NCI-H345 (cell line): ENCODE measurements at places on chromosomes 1 and 21.
A peak's percentile ranks its signal among the peaks of the same experiment; 100 is the strongest.

- DNase-seq: no peak
Observed at GRCh38 chr1:159869173-159869572, 6.7 kb upstream of the VSIG8 start.

GRCh38 chr1:22794647-22795365, 84.2 kb downstream of the EPHB2 start:
- DNase-seq: no peak

DNA sequence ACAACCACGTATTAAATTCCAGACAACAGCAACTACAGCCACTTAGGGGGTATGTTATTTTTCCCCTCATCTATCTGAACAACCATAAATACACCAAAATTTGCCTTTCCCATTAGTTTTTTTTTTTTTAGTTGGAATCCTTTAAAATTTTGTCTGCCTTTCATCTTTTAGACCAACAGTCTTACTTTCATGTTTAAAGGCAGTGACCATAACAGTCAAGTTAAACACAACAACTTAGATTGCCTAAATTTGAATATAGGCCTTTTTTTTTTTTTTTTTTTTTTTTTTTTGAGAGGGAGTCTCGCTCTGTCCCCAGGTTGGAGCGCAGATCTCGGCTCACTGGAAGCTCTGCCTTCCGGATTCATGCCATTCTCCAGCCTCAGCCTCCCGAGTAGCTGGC, 3.4 kb downstream of the GPBP1L1 start:
- no peak for DNase-seq

DNA sequence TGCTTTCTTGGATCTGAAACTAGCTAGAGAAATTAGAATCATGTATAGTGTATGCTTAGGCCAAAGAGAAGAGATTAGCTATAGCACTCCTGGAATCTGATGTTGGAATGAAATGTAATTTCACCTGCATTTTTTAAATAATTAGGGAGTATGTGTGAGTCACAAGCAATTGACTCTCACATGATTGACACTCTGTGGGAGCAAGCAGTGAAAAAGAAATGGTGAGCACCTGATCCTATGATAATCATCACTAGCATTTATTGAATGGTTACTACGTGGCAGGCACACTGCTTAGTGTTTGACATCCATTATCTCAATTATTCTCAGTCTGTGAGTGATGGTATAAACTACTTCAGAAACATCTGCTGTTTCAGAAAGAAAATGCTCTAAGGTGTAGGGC, 176.6 kb downstream of the NRIP1 start:
- DNase-seq: no peak

DNA sequence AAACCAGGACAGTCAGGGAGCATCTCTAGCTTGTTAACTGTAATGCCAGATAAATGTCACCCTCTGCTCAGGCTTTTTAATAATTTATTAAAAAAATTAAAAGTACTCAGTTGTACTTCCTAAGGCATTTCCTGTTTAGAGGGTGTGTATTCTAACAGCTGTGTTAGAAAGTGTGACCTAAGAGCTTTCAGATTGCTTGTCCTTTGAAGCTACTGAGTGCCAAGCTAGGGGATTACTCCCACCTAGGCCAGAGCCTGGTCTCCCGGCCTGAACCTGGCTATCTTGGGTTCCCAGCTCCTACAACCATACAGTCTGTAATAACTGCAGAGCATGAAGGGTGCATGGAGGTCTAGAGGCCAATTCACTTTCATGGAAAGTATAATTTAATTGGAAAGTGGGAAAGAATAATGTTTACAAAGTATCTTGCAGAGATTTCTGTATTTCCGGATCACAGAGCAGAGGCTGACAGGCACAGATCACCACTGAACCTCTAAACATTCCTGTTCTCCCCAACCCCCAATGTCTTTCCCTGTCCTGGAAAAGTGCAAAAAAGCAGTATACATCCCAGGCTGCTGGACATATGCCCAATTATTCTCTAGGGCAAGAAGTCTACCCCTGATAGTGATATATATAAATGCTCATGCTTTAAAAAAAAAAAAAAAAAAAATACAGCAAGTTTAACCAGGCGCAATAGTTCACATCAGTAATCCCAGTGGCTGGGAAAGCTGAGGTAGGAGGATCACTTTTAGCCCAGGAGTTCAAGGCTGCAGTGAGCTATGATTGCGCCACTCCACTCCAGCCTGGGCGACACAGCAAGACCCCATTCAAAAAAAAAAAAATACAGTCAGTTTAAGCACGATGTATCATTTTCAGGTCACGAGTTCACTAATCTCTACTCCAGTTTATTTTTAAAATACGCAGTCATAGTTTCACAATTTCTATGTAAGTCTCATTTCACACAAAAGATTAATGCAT, 36.7 kb upstream of the RAP1A start:
- no peak for DNase-seq

DNA sequence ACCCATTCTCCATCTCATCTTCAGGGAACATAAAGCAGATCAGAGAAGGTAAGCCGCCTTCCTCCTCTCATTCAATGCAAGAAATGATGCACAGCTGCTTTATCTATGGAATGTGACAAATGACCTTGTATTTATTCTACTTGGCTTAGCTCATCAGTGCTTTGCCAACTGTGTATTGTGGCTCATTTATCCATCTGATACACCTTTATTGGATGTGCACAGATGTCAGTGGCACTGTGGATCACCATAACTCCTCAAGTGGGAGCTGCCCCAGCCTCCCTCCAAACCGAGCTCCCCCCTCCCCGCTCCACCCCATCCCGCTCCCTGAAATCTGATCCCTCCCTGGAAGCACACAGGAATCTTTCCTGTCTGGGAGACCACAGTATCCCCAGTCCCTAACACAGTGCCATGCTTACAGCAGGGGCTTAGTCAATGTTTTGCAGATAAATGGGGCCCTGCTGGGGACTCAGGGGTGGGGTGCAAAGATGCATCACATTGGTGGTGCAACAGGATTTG, 156.0 kb upstream of the RAB4A start:
- DNase-seq: no peak

GRCh38 chr1:239067480-239067879, 318.9 kb upstream of the CHRM3 start:
- DNase-seq: no peak

- peak; percentile 69 for DNase-seq
Observed at GRCh38 chr1:117367046-117368025, at the start of gene MAN1A2. TSS of gene MAN1A2 (plus strand) at chr1:117367449. CDS start at chr1:117368184, 735 bp downstream.

- no peak for DNase-seq
Observed at GRCh38 chr1:1605034-1605591, 5.2 kb upstream of the FNDC10 start.

DNA sequence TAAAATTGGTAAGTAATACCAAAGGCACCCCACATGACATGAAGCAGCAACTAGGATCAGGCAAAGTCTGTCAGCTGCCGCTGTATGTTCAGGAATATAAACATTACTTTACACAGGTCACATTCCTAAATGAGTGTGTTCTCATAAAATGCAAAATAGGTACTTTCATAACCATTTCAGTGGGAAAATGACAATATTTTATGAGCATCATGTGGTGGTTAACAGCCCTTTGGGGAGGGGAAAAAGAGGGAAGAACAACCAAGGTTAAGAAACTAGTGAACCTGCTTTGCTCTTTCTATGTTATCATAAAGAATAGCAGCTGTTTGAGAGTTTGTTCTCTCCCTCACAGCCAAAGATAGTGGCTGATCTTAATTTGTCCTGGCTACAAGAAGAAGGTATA, 105.4 kb upstream of the LBR start:
- DNase-seq: no peak

DNA sequence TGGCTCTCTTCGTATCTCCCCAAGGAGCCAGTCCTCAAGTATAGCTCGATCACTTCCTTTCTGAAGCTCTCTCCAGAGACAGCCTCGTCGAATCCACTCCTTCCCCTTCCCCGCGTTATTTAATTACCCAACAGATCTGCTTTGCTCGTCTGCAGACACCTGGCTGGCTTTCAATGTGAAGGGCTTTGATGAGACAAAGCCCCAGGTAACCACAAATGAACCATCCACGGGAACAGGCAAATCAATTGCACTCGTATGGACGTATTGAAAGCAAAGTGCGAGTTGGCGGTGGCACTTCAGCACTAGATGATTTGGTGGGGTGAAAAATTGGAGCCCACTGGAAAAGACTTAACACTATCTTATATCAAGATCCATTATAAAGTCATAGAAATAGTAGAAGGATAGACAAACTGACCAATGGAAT, 364 bp upstream of the BCAR3 start:
- DNase-seq: peak; percentile 59

GRCh38 chr1:222641269-222641948, 23.5 kb downstream of the MIA3 start:
- DNase-seq: no peak

- no peak for DNase-seq
Observed at GRCh38 chr1:228058172-228058948, 24.1 kb upstream of the ARF1 start.

GRCh38 chr1:236131916-236132315, 10.4 kb upstream of the GPR137B start:
- no peak for DNase-seq

- no peak for DNase-seq
Observed at GRCh38 chr1:66788231-66788939, 12.7 kb downstream of the INSL5 start.

DNA sequence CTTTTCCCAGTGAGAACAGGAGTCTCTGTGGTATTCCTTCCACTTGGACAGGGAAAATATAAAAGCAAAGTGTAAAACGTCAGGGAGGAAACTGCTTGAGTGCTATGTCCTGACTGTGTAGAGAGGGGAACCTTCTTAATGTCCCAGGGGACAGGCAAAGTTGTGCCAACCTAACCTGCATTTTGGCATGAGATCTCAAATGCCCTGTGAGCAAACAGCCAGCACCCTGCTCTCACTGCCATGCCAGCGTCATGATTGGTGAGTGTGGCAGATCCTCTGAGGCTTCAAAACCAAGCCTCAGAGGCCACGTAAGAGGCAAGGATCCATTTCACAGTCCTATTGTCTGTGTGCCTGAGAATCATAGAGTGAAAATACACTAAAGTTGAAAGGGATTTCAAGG, 49.7 kb upstream of the RAP1A start:
- DNase-seq: no peak

DNA sequence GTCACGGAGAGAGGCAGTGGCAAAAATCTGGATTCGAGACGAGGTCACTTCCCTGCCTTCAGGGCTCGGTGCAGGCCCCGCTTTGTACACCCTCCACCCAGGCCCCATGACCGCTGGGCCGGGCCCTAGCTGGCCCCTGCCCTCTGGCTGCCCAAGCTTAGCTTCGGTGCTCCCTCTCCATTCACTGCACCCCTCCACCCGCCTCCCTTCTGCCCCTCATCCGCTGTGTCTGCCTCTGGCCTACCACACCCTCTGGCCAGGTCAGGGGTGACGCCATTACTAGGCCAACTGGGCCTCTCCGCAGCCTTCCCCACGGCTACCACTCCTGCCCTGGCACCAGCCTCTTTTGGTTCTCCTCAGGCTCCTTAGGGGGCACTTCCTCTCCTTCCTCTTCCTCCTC, 528 bp upstream of the CD164L2 start:
- no peak for DNase-seq

DNA sequence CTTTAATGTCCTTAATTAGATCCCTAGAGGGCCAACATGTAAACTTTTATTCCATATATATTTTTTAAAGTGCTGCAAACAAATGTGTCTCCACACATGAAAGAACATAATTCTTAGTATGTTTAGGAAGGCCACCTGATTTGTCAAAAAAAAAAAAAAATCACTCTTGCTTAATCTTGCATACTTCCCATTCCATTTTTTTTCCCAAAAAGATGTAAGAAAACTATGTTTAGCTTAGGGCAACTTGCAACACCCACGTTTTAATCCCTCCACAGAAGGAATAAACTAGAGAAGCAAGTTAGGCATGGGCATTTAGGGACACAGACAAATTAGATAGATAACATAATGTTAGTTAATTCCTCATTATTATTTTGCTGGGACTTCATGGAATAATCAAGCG, 5.6 kb downstream of the YOD1 start:
- no peak for DNase-seq

DNA sequence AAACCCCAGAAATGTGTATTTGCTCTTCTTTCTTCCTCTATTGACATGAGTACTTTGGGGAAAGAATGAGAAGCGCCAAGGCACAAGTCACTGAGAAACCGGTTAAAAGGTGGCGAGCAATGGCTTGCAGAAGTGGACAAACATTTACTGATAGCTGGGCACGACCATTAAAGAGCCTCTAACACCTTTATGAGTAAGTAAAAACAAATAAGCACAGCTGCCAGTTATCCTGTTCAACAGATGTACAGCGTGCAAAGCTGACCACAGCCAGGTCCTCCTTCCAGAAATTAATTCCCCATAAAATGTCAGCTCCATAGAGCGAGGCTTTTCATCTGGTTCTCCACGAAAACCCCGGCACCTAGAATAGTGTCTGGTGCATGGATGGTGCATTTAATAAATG, 72.7 kb downstream of the CAPZB start:
- DNase-seq: peak; percentile 11

GRCh38 chr1:19448491-19449439, 36.6 kb downstream of the CAPZB start:
- no peak for DNase-seq

- no peak for DNase-seq
Observed at GRCh38 chr1:176033881-176034280, 173.2 kb downstream of the COP1 start.
